Hepatic stellate cell (primary cell): ENCODE measurements at places on chromosomes 5 and 9.

- no peak for DNase-seq
Observed at GRCh38 chr5:135326296-135327254, 72.5 kb downstream of the MACROH2A1 start.

DNA sequence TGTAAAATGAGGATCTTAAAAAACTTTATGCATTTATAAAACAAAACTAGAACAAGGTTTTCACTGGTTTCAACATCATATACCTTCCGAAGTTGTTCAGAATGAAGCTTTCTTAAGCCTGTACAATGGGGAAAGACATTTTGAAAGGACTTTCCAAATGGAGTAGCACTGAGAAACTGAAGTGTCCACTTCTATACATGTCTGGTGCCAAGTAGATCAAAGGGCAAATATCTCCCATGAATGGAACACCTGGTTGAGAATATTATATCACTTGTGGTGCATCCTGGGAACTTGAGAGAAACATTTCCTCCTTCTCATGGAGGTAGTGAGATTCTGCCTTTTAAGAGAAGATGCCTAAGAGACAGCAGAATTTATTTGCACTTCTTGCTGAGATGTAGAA, 182.1 kb upstream of the ACTBL2 start:
- DNase-seq = no peak

DNA sequence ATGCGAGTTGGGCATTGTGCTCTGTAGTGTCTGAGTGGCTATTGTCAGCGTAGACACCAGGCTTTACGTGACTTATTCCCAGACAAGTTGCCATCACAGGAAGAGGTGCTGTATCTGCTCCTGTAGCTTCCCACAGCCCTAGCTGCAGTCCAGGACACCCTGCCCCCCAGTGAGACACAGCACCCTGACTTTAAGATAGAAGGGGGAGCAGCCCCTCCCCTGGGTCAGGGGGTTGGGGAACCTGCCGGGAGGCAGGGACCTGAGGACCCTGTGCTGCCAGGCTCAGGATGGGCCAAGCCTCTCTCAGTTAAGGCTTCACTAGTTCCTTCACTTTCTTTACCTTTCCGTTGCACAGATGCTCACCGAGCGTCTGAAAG, 75.4 kb downstream of the NEK6 start:
- no peak for DNase-seq

DNA sequence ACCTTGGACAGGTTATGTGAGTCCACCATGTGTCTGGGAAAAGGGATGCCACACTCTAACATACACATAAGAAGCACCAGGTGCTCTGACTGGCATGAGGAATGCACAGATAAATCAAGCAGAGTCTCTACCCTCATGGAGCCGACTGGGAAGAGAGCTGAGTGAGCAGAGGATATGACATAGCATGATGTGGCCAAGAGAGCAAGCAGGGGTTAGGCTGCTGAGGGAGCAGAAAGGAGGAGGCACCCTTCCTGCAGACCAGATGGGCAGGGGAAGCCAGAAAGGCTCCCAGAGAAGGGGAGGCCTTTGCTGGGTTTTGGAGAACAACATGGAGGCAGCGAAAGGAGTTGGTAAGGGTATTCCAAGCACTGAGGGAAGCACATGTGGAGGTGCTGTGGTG, 223.1 kb downstream of the GNA14 start:
- DNase-seq = no peak

DNA sequence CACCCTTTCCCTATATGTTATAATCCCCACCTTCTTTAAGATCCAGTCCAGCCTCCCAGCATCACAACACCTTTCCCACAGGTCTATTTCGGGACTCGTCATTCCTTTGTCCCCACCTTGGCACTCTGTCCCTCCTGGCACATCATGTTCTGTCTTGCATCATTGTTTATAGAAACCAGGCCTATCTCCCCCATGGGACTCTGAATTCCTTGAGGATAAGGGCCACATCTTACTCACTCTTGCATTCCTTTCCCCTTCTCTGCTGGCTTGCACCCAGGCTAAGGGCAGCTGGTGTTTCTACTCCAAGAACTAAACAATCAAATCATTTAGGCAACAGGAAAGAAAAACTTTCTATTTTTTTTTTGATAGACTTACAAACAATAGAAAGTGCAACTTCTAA, 205.7 kb downstream of the AGTPBP1 start:
- peak; percentile 65 for DNase-seq

- DNase-seq = peak; percentile 42
Observed at GRCh38 chr5:107831612-107832395, 161.1 kb upstream of the EFNA5 start.

DNA sequence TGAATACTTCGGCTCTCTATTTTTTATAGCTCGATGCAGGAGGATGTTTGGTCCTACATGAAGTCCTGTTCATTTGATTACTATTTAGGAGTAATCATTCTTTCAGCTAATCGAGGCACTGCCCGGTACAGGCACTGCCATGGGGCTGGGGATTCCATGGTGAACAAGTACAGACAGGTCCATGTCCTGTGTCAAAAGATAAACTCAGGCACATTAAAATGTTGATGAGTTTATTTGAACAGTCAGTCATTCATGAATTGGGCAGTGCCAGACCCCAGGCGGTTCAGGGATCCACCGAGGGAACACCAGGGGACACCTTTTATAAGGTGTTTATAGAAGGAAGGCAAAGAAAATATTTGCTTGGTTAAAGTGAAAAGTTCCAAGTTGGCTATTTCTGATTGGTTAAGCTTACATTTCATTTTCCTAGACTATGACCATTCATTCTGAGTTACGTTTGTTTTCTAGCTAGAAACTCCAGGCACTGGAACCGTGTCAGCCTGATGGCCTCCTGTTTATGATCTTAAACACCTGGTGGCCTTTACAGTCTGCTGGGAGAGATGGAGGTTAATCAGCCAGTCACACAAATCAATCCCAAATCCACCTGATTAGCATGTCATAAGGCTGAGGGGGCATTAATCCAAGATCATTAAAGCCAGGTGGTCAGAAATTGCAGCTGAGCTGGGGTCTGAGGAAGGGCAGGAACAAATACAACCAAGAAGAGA, 47.0 kb upstream of the TDRD7 start:
- no peak for DNase-seq

- no peak for DNase-seq
Observed at GRCh38 chr5:111353035-111353434, 128.9 kb downstream of the CAMK4 start.

GRCh38 chr5:59335544-59335943, 558.0 kb downstream of the PDE4D start:
- no peak for DNase-seq

GRCh38 chr5:91787718-91788117, 404.6 kb upstream of the ARRDC3 start:
- no peak for DNase-seq

DNA sequence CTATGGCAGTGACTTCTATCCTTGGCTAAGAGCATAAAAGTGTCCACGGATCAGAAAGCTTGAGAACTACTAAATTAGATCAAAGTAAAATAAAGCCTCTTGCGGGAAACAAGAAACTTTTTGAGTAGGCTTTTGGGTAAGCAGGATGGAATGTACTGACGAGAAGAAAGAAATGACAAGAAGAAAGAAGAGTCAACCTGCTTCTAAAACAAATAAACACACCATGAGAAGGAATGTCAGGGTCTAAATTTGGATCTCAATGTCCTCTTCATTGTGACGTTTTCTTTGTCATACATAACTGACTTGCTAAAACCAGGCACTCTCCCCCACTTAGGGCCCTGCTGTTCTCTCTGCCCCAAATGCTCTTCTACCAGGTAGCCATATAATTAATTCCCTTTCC, 290.1 kb upstream of the PTGER4 start:
- DNase-seq = no peak

GRCh38 chr5:169970911-169971765, 9.2 kb downstream of the INSYN2B start:
- peak; percentile 63 for DNase-seq

GRCh38 chr9:68446836-68447235, 90.4 kb downstream of the PGM5 start:
- DNase-seq = peak; percentile 6

DNA sequence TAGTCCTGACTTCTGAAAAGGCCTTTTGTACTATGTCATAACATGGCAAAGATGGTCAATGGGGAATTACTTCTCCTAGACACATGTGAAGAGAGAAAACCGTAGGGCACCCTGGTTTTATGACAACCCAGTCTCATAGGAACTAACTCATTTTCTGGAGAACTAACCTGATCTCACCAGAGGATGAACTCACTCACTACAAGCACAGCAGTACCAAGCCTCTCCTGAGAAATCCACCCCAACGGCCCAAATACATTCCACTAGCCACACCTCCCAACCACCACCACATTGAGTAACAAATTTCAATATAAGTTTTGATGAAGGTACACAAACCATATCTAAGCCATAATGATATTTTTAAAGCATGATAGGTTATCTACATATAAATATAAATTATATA, 909.3 kb upstream of the CDH10 start:
- DNase-seq = no peak

DNA sequence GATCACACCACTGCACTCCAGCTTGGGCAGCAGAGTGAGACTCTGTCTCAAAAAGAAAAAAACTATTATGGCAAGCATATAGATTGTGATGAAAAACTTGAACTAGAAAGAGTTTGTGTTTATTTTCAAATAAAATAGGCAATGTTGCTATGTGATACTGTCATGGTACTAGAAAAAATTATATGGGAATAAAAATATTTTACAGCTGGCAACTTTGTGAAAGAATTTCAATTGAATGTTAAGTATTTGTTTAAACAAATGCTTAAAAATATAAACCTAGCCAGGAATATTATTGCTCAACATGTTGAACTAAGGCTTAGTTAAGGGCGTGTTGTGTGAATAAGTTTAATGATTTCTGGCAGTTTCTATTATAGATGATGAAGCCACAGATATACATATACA, 31.7 kb downstream of the HSDL2 start:
- DNase-seq = no peak

DNA sequence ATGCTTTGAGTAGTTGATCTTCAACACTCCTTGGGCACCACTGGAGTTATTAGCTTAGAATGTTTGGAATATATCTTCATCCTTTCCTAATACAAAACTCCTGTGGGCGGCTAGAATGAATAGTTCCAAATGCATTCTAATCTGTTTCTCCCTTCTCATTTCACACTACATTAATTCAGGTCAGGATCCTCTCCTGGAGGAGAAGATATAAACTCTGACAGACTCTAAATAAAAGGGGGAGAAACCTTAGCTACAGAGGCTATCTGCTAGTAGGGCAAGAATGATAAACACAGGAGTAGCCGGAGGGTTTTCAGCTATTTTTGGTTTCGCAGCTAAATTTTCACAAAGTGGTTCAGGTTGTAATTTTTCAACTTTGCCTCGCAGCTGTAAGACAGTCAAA, 45.2 kb upstream of the FAM240B start:
- no peak for DNase-seq

DNA sequence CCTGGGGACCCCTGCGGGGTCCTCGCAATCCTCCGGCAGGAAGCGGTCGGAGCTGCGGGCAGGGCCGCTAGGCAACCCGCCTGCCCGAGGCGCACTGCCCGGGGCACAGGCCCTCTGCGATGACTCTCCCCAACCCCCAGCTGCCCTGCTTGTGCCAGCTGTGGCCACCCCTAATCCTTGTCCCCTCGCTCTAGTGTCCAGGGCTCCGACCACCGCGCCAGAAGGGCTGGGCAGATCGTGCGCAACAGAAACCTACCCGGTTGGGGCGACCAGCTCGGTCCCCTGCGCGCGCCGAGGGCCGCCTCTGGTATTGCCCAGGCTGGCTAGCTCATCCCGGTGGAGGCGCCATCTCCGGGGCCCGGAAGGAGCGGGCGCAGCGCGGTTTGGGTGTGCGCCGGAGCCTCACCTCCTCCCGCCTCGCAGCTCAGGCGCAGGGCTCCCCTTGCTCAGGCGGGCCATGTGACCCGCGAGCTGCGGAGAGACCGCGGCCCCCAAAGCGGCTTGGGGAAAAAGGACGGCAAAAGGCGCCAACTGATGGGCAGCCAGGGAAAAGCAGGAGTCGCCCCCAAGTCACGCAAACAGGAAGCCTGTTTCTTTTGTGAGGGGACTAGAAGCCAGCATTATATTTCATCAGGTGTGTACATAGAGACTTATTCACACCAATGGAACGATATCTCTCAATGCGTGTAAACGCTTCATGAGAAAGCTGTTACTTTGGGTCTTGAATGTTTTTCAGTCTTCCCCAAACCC, 46.8 kb upstream of the RNF20 start:
- DNase-seq = peak; percentile 60

DNA sequence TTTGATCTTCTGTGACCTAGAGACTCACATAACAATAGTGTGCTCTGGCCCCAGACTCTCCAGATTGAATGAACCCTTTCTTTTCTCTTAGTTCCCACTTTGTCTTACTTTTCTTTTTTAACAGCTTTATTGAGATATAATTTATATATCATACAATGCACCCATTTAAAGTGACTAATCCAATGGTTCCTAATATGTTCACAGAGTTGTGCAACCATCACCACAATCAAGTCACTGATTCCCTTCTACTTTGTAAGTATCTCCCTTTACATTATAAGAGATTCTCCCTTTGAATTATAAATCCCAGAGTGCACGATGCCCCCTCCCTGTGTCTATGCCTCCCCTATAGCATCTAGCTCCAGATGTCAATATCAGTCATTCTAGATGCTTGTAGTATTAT, 172.4 kb downstream of the HINT1 start:
- DNase-seq = no peak

- DNase-seq = peak; percentile 85
Observed at GRCh38 chr9:132878695-132879456, at the start of gene SPACA9. TSS of gene SPACA9 (plus strand) at chr9:132878898. CDS start at chr9:132883948, 5,050 bp downstream.

DNA sequence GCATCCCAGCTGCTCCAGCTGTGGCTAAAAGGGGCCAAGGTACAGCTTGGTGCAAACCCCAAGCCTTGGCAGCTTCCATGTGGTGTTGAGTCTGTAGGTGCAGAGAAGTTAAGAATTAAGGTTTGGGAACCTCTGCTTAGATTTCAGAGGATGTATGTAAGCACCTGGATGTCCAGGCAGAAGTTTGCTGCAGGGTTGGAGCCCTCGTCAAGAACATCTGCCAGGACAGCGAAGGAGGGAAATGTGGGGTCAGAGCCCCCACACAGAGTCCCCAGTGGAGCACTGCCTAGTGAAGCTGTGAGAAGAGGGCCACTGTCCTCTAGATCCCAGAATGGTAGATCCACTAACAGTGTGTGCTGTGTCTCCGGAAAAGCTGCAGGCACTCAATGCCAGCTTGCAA, 236.2 kb upstream of the ADRA1B start:
- DNase-seq = no peak

- DNase-seq = no peak
Observed at GRCh38 chr5:110757118-110757729, 18.4 kb downstream of the SLC25A46 start.

GRCh38 chr5:100840370-100840769, 62.7 kb downstream of the ST8SIA4 start:
- no peak for DNase-seq

DNA sequence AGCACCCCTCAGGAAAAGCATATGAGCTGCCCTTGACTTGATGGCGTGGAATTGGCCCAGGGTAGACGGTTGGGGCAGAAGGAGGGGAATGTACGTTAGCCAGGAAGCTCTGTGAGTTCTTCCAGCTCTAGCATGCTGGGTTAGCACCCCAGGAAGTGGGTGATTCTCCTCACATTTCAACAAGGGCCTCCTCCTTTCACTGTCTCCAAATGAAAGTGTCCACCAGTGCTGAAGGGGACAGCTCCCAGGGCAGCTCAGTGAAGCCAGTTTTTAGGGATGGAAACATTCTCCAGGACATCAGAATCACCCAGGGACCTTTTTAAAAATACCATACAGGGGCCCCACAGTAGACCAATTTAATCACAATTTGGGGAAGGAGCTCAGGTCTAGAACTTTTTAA, 17.2 kb upstream of the AFAP1L1 start:
- DNase-seq = peak; percentile 51
